ENCODE measurements at places on chromosomes 7 and 10. TPM values are rescaled to one million over a fixed set of nuclear protein-coding genes. Genes with fewer than 3 reads are reported as not detected.

- peak; percentile 20 for DNase-seq
Measured at GRCh38 chr7:149586646-149587645, 89.3 kb upstream of the ZNF746 start.

- peak; percentile 39 for DNase-seq
Measured at GRCh38 chr10:93542358-93542791, 24.1 kb upstream of the FFAR4 start.

DNA sequence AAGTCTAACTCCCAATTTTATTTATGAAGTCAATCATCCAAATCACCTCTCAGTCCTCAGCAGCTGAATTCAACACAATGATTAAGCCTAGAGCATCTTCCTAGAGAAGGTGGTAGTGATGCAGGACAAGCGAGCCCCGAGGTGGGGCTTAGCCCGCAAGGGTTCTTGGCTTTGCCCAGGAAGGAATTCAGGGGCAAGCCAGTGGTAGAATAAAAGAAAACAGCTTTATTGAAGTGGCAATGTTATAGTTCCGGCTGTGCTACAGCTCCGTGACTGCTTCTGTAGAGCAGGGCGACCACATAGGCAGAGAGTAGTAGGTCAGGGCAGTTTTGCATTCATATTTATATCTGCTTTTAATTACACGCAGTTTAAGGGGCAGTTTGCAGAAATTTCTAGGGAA is 18.1 kb downstream of the IL2RA start:
- no peak for DNase-seq

- peak; percentile 55 for DNase-seq
Measured at GRCh38 chr7:22604246-22604645, 104.3 kb upstream of the STEAP1B start.

GIMAP7 gene
- not detected for total RNA-seq

ODAD2 gene
- total RNA-seq, result 1.5 TPM
